ENCODE measurements at places on chromosomes 3 and 15. TPM values are rescaled to one million over a fixed set of nuclear protein-coding genes. Genes with fewer than 3 reads are reported as not detected.
A peak's percentile ranks its signal among the peaks of the same experiment; 100 is the strongest.

CASR gene
- not detected for total RNA-seq

IL17RB gene
- total RNA-seq, result not detected

PCSK6 gene
- total RNA-seq, result 2.2 TPM

DNA sequence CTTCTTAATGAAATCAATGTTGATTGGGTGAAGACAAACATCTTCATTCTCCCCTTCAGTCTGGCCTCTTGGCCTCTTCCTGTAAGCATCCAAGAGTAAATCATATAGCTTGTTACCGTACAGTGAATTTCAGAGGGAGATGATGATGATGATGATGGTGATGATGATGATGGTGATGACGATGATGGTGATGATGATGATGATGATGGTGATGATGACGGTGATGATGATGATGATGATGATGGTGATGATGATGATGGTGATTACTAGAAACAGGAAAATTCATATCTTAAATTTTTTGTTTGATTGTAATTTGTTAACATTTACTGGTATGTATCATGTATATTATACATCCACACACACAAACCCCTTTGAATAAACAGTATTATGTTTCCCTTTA is 256.1 kb upstream of the PLSCR5 start:
- DNase-seq, result no peak

- no peak for DNase-seq
These were observed 15.9 kb upstream of the TM4SF19 start for GRCh38 chr3:196354132-196354531.

DNA sequence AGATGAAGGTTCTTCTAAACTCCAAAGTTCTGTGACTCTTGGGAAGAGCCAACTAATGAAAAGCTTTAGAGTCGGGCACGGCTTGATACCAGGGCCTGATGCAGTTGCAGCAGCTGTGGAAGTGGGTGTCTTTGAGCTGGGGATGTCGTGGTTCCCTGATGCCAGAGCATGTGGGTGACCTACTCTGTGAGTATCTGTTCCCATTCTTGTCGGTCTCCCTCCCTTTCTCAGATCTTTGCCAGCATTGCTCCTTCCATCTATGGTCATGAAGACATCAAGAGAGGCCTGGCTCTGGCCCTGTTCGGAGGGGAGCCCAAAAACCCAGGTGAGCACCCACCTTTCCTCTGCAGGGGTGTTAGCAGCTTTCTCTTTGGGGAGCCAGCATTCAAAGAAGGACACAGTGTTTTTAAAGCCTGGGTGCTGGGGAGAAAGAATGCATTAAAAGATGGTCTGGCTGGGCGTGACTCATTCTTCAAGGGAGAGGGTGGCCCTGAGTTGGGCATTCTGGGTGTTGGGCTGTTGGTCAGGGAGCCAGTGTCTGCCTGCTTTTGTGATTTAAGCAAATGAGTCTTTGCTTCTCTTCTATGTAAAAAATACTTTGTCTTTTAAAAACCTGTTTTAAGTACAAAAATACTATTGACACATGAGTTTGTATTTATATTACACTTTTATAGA is 13.2 kb upstream of the PODXL2 start:
- DNase-seq, result no peak

- DNase-seq, result peak; percentile 64
These were observed 98.7 kb downstream of the TBC1D5 start for GRCh38 chr3:17643691-17644090.

DNA sequence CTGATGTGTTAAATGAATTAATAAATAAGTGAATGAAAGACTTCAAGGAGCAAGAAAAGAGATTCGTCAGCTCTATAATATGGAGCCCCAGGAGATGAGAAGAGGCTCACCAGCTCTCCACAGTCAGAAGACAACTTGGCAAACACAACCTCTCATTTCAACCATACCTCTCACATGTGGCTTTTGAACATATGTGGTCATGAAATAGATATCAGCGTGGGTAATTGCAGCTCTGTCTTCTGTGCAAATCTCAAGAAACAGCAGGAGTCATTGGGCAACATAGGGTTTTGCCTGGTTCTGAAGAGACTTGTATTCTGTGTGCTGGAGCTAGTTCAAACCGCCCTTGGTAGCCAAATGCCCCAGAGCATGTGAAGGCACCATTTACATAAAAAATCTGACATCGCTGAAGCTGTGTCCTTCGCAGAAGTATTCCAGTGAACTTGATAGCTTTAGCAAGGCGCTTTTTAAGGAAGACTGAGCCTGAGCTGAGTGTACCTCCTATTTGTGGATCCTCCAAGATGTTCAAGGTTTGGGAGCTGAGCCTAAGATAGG is 8.4 kb downstream of the CX3CR1 start:
- DNase-seq, result no peak

DNA sequence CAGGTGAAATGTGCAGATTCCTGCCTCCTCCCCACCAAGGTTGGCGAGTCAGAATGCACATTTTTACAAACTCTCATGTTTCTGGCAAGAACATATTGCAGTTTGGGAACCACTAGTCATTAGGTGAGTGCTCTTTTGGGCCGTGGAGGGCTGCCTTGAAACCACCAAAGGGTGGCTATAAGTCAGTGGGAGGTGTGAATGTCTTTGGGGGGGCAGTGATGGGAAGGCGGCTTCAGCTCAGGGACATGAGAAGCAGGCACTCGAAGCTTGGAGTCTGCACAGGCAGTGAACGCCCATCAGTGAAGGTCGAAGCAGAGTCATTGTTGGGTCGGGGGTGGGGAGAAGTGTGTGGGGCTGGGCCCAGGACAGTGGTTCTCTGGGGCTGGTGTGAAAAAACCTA is 1.1 kb downstream of the NOX5 start:
- DNase-seq, result no peak

- DNase-seq, result no peak
These were observed 54.8 kb downstream of the SRGAP3 start for GRCh38 chr3:9194509-9195184.

- peak; percentile 13 for DNase-seq
These were observed 422.0 kb upstream of the FRG2C start for GRCh38 chr3:75242012-75242735.

All from myocyte (in vitro differentiated cells).